ENCODE measurements at places on chromosomes 3 and 15. TPM values are rescaled to one million over a fixed set of nuclear protein-coding genes. Genes with fewer than 3 reads are reported as not detected.

MYO5C gene
- 38.6 TPM for total RNA-seq

ISL2 gene
- total RNA-seq = 0.41 TPM

SLC9C1 gene
- not detected for total RNA-seq

DNA sequence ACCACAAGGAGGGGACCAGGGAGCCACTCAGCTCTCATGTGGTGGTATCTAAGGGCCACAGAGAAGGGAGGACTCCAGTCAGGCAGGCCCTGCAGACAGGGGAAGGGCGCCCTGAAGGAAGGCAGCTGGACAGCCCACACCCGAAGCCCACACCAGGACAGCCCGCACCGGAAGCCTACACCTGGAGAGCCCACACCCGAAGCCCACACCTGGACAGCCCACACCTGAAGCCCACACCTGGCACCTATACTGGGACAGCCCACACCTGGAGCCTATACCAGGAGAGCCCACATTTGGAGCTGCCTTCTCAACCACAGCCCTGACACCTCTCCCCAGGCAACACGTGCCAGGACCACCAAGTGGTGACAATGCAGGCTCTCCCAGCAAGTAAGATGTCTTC, 11.7 kb downstream of the TPRA1 start:
- DNase-seq = no peak
- no peaks in the 10 kb centered on the region for H3K4me1 ChIP-seq
- no peaks in the 10 kb centered on the region for H3K27me3 ChIP-seq
- H3K27ac ChIP-seq = no peak overlapping the region

DNA sequence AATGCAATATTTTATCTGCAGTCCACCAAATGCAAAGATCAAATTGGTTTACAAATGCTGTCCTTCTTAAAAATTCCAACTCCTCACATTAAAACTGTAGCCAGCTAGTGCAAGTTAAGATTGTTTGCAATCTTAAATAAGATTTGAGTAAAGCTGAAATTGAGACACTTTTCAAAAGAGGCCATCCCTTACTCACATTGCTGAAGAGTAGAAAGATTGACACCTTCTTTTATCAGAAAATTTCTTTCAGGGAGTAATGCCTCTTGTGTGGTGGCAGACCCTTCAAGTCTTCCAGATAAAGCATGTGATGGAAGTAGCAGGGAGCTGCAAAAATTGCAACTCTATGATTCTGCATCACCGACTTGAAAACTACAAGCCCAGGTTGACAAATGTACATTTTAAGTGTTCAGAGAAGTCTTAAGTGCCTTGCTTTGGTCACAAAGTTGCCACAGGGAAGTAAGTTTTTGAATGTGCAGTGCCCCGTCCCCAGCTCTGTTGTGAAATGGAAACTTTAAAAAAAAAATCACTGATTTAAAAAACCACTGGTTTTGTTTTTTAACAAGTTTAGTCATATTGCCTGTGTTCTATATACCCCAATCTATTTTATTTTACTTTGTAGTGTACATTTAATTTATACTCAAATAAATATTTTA, 12.6 kb downstream of the CD86 start:
- H3K4me1 ChIP-seq = no peaks in the 10 kb centered on the region
- no peak for DNase-seq
- H3K4me3 ChIP-seq = no peak overlapping the region
- no peaks in the 10 kb centered on the region for H3K27me3 ChIP-seq

DNA sequence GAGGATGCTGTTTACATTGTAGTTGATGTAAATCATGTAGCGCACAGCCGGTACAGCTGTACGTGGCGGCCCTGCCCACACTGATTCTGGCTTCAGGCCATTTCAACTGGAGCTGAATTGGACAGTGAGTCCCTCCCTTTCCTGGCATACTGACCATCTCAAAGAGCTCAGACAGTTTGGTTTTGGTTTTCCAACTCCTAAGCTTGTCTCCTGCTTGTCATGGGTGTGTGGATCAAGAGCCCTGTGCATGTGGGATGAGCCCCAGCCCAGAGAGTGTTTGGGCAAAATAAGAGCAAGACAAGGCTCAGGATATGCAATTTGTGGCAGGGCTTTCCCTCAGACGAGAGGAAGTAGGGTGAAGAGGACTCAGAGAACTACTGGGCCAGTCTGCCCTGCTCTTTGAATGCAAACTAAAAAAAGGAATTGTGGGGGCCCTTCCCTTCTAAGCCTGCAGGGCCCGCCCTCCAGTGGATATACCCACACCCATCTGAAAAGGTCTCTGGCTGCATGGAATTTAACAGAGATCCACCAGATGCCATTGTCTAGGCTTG, 13.3 kb downstream of the ITGA11 start:
- no peaks in the 10 kb centered on the region for H3K4me1 ChIP-seq
- no peak overlapping the region for H3K27ac ChIP-seq
- no peaks in the 10 kb centered on the region for H3K36me3 ChIP-seq
- no peaks in the 10 kb centered on the region for H3K27me3 ChIP-seq
- DNase-seq = no peak
